Activated CD8-positive, alpha-beta T cell treated with anti-CD3 and anti-CD28 coated beads, Interleukin-2, amount 10 ng/mL, durations not matched to agents 7 days and 5 days (primary cell): ENCODE measurements at places on chromosomes 12 and 14. TPM values are rescaled to one million over a fixed set of nuclear protein-coding genes. Genes with fewer than 3 reads are reported as not detected.

GRCh38 chr12:131383291-131383690 lies 327.6 kb upstream of the SFSWAP start:
- DNase-seq = no peak
- no peaks in the 10 kb centered on the region for H3K36me3 ChIP-seq
- H3K4me1 ChIP-seq = no peaks in the 10 kb centered on the region
- H3K27me3 ChIP-seq = no peaks in the 10 kb centered on the region

The NTS gene
- not detected for total RNA-seq

DNA sequence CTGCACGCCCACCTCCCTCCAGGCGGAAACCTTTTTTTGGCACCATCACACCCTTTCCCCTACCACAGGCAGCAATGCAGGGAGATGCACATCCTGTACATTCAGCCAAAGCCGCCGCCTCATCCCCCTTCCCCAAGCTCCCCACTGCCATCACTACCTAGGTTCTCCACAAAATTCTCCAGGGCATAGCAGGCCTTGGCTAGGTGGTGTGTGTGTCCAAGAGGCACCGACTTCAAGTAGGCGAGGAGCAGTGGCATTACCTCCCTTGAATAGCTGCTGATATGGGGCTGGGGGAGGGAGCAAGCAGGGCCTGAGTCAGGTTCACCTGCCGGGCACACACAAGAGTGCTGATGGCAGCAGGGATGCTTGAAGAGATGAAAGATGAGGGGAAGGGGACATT lies 3.6 kb downstream of the IPO4 start:
- H3K4me1 ChIP-seq = peaks cover 28% of the 10 kb centered on the region
- H3K27me3 ChIP-seq = no peaks in the 10 kb centered on the region
- DNase-seq = no peak
- H3K36me3 ChIP-seq = peaks cover 38% of the 10 kb centered on the region
- H3K4me3 ChIP-seq = no peak overlapping the region
- H3K27ac ChIP-seq = peak overlapping the region; percentile 15

The DTX3 gene
- 17.8 TPM for total RNA-seq

The LALBA gene
- total RNA-seq = not detected

DNA sequence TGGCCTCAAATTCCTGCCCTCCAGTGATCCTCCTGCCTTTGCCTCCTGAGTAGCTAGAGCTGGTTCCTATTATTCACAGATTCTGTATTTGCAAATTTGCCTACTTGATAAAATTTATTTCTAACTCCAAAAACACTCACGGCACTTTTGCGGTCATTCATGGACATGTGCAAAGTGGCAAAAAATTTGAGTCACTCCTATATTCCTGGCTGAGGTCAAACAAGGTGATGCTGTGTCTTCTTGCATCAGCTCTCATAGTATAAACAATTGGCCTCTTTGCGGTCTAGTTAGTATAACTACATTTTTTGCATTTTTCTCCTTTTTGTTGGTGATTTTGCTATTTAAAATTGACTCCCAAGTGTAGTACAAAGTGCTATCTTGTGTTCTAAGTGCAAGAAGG lies 24.7 kb downstream of the ATF1 start:
- H3K4me1 ChIP-seq = peaks cover 5% of the 10 kb centered on the region
- no peak for DNase-seq
- H3K27me3 ChIP-seq = no peaks in the 10 kb centered on the region
- peaks cover 27% of the 10 kb centered on the region for H3K36me3 ChIP-seq
- no peak overlapping the region for H3K27ac ChIP-seq
- H3K4me3 ChIP-seq = no peak overlapping the region

DNA sequence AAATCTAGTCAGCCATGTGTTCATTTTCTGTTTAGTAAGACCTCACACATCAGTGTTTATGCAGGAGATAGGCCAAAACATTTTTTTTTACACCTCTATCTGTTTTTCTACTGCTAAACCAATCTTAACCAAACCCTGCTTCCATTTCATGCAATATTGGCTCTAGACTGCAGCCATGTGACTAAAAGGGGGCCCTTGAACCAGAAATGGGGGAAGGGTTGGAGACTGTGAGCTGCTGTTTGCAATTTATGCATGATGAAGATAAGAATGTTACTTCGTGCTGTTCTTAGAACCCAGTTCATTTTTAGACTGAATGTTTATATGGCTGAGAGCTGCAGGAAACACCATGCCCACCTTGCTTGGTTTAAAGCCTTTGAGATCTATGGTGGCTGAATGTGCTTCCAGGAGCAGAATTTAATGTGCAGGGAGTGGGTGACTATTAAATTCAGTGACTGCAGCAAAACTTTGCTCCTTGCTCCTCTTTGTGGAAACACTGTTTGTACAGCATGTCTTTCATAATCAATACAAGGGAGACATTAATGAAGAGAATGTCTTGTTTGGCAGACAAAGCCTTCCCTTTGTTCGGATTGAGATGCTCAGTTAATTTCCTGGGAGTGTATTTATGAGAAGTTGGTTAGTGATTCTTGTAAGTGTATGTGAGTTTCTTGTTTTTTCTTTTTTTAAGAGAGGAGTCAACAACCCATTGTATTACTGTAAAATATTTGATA lies 53.6 kb downstream of the CHST11 start:
- peaks cover 72% of the 10 kb centered on the region for H3K36me3 ChIP-seq
- H3K4me1 ChIP-seq = peaks cover 80% of the 10 kb centered on the region

GRCh38 chr12:132729541-132730320 lies 19.1 kb downstream of the PGAM5 start:
- peaks cover 87% of the 10 kb centered on the region for H3K36me3 ChIP-seq
- H3K4me1 ChIP-seq = peaks cover 2% of the 10 kb centered on the region
- no peak for DNase-seq

The KRT72 gene
- total RNA-seq = 0.40 TPM

GRCh38 chr12:69534389-69534822 lies 50.9 kb upstream of the CCT2 start:
- no peak overlapping the region for H3K4me3 ChIP-seq
- peaks cover 15% of the 10 kb centered on the region for H3K4me1 ChIP-seq
- peaks cover 10% of the 10 kb centered on the region for H3K36me3 ChIP-seq
- H3K27me3 ChIP-seq = no peaks in the 10 kb centered on the region
- DNase-seq = peak; percentile 28
- peak overlapping the region; percentile 11 for H3K27ac ChIP-seq

DNA sequence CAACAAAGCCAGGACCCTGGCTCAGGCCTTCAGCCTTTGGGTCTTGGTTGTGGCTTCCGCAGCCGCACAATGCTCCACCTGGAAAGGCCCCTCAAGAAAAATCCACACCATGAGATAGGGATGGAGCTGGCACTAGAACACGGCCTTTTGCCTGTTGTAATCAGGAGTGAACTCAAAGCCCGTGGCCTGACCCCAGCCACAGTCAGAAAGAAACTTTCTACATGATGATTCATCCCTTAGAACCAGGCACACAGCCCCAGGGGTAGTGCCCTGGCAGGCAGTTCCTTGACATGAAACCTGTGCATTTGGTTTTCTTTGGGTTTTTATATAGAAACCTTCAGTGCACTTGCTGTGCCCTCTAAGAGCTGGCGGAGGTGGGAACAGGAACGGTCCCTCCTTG lies 5.1 kb downstream of the CLMN start:
- peak; percentile 32 for DNase-seq
- H3K27me3 ChIP-seq = peaks cover 18% of the 10 kb centered on the region
- H3K4me1 ChIP-seq = peaks cover 24% of the 10 kb centered on the region
- no peaks in the 10 kb centered on the region for H3K36me3 ChIP-seq
- no peak overlapping the region for H3K4me3 ChIP-seq

The ASPG gene
- not detected for total RNA-seq

DNA sequence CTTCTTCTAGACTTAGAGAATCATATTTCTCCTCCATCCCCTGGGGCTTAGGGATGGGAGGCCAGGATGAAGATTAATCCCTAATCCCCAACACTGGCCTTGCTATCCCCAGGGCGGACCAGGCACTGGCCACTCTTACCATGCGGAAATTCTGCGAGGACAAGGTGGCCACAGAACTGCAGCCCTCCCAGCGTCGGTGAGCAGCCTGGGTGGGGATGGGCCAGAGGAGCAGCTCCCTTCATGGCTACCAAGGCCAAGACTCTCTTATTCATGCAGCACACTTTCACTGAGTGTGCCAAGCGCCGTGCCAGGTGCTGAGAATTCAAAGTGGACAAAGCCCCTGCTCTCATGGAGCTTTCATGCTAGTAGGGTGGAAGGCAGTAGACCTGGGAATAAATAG lies 7.0 kb downstream of the TNS2 start:
- DNase-seq = no peak
- H3K4me3 ChIP-seq = no peak overlapping the region
- peaks cover 15% of the 10 kb centered on the region for H3K4me1 ChIP-seq
- no peaks in the 10 kb centered on the region for H3K36me3 ChIP-seq

DNA sequence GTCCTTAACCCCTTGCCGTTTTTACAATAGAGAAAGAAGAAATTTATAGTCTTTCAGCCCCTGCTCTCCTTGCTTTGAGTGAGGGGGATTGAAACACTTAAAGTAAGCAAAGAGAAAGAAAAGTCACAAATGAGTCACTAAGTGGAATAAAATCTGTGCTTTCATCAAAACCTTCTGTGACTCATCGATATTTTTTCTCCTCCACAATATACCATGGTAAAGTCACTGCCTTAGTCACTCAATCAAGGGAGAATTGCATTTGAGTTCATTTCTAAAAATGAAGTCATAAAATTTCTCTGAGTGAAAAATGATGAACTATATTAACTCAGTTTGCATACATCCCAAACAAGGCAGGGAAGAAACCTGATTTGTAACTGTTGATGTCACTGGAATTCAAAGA lies 470.3 kb downstream of the FOXG1 start:
- no peak overlapping the region for H3K4me3 ChIP-seq
- no peaks in the 10 kb centered on the region for H3K4me1 ChIP-seq
- no peak for DNase-seq
- H3K27ac ChIP-seq = no peak overlapping the region

DNA sequence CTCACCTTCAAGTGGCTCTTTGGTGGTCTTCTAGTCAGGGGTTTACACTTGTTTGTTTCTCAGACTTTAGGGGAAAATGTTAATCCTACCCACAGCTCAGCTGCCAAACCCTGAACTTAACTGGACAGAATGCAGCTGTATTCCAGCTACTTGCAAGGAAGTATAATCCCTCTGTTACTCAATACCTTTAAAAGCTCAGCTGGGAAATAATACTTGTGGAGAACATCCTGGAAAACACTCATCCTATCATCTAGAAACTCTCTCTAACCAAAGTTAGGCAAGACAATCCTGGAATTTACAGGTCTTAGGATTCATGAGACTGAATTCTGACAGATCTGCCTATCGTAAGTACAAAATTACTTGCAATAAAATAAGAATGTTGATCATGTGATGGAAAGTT lies 404.1 kb downstream of the ADAMTS20 start:
- no peaks in the 10 kb centered on the region for H3K27me3 ChIP-seq
- no peaks in the 10 kb centered on the region for H3K4me1 ChIP-seq
- DNase-seq = no peak
- no peak overlapping the region for H3K27ac ChIP-seq
- no peak overlapping the region for H3K4me3 ChIP-seq

The PPP1R36 gene
- total RNA-seq = 0.47 TPM

The ADAM20 gene
- 0.47 TPM for total RNA-seq
